Activated CD4-positive, alpha-beta T cell treated with anti-CD3 and anti-CD28 coated beads for 36 hours (primary cell): ENCODE measurements at places on chromosomes 13 and 19. TPM values are rescaled to one million over a fixed set of nuclear protein-coding genes. Genes with fewer than 3 reads are reported as not detected.

The FOXA3 gene
- total RNA-seq, result 0.62 TPM

- DNase-seq, result peak; percentile 86
These were observed 467 bp upstream of the CLN5 start for GRCh38 chr13:76991432-76991795.

DNA sequence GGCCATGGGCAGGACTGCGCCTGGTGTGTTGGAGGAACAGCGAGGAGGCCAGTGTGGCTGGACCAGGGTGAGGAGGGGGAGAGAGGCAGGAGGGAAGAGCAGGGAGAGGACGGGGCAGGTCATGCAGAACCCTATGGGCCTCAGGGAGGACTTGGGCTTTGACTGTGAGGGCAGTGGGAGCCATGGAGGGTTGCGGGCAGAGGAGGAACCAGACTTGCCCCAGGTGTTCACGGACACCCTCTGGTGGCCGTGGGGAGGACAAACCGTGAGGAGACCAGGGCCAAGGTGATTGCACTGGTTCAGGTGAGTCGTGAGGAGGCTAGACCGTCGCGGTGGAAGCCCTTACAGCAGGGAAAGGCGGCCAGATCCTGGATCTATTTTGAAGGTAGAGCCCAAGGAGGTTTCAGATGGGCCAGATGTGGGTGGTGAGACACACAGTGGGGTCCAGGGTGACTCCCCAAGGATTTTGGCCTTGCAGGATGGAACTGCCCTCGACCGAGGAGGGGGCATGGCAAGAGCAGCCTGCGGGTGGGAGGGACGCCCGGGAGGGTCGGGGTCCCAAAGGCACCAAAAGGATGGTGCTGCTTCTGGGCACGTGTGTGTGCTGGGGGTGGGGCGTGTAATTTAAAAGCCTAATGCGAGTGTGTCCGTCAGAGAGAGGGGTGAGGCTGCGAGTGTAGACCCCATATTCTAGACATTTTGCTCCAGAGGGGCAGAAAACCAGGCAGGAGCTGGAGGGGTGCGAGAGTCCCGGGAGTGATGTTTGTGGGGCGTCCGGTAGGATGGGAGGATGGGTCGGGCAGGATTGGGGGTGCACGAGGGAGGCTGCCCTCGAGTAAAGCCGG is 2.7 kb upstream of the REXO1 start:
- peak; percentile 49 for DNase-seq

The EFNB2 gene
- 0.05 TPM for total RNA-seq

The KLK10 gene
- not detected for total RNA-seq

The TMEM150B gene
- total RNA-seq, result not detected
